ENCODE measurements at places on chromosomes 7 and 10. TPM values are rescaled to one million over a fixed set of nuclear protein-coding genes. Genes with fewer than 3 reads are reported as not detected.

DNA sequence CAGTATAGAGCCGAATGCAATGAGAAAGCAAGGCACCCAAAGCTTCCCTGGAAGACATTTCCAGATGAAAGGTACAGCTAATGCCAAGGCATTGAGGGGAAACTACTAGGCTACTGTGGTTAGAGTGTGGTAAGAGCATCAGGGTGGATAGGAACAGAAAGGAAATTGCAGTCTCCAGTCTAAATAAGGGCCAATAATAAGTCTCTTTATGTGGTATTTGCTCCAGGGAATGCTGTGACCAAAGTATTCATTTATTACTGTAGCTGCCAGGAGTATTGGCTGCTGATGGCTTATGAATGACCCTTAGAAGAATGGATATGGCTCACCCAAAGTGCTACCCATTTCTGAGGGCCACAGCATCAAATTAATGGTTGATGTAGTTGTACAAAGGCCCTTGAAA, 30.1 kb upstream of the POT1 start:
- no peak for DNase-seq
- H3K27me3 ChIP-seq: no peaks in the 10 kb centered on the region
- H3K4me1 ChIP-seq: no peaks in the 10 kb centered on the region
- H3K4me3 ChIP-seq: no peak overlapping the region

GRCh38 chr7:91405092-91405788, 141.0 kb downstream of the FZD1 start:
- H3K4me3 ChIP-seq: no peak overlapping the region
- peaks cover 8% of the 10 kb centered on the region for H3K4me1 ChIP-seq
- no peak for DNase-seq

GRCh38 chr10:64574371-64574770, 1053.2 kb downstream of the REEP3 start:
- H3K4me3 ChIP-seq: no peak overlapping the region
- H3K27ac ChIP-seq: no peak overlapping the region
- no peak for DNase-seq
- no peaks in the 10 kb centered on the region for H3K27me3 ChIP-seq

DNA sequence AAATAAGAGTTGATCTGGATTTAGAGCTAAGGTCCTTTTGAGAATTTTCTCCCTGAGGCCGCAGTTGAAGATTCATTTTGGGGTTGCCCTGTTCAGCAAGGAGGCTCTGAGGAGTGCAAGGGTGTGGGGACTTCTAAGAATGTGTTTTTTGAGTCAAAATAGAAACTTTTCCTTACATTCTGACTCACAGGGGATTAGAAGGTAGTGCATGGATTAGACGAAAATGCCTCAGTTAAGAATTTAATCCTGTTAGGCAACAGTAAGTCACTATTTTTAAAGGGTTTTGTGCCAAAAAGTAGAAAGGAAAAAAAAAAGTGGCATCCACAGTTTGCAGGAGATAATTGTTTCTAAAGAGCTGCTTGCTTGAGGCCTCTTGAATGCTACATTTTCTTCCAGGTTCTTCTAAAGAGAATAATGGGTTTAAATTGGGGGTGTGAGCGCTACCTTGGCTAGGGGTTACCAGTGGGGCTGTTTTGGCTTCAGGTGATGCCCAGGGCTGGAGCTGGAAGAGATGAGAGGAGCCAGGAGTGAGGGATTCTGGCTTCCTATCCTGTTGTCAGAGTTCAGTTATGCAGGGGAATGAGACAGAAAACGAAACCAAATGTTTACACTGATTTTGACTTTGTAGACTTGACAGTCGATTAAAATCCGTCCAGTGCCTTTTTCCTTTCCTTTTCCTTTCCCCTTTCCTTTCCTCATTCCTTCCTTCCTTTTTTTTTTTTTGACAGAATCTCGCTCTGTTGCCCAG, 52.9 kb downstream of the BAMBI start:
- no peaks in the 10 kb centered on the region for H3K27me3 ChIP-seq
- DNase-seq: no peak
- no peaks in the 10 kb centered on the region for H3K4me1 ChIP-seq
- no peaks in the 10 kb centered on the region for H3K36me3 ChIP-seq

The NUTM2A gene
- total RNA-seq: 0.66 TPM

DNA sequence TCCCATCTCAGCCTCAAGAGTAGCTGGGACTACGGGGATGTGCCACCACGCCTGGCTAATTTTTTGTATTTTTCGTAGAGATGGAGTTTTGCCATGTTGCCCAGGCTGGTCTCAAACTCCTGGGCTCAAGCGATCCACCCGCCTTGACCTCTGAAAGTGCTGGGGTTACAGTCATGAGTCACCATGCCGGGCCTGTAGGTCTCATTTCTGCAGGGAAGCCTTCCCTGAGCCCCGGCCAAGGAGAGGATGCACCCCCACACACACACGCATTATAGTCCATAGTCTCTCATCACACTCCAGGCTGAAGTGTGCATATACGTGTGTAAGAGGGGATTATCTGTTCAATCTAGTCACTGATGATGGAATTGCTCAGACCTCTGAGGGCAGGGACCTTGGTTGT, 29.3 kb downstream of the KCNMA1 start:
- no peaks in the 10 kb centered on the region for H3K36me3 ChIP-seq
- H3K4me1 ChIP-seq: peaks cover 3% of the 10 kb centered on the region
- H3K27me3 ChIP-seq: no peaks in the 10 kb centered on the region
- H3K27ac ChIP-seq: no peak overlapping the region

GRCh38 chr10:86632951-86633350, 21.4 kb upstream of the OPN4 start:
- DNase-seq: no peak
- no peaks in the 10 kb centered on the region for H3K4me1 ChIP-seq
- no peaks in the 10 kb centered on the region for H3K36me3 ChIP-seq
- H3K27ac ChIP-seq: no peak overlapping the region
- no peaks in the 10 kb centered on the region for H3K27me3 ChIP-seq

The GPR15LG gene
- not detected for total RNA-seq

GRCh38 chr7:4689151-4689550, 7.1 kb downstream of the FOXK1 start:
- H3K4me3 ChIP-seq: no peak overlapping the region
- no peaks in the 10 kb centered on the region for H3K36me3 ChIP-seq
- no peak overlapping the region for H3K27ac ChIP-seq
- H3K4me1 ChIP-seq: no peaks in the 10 kb centered on the region
- H3K27me3 ChIP-seq: no peaks in the 10 kb centered on the region
- DNase-seq: peak; percentile 26

Measured in aorta (tissue), 5 donors.